Choroid plexus epithelial cell (primary cell): ENCODE measurements at places on chromosomes 1 and 21.

- no peak for DNase-seq
Observed at GRCh38 chr1:226414098-226414698, 6.3 kb upstream of the PARP1 start.

- peak; percentile 98 for DNase-seq
Observed at GRCh38 chr1:79323239-79324025, 316.9 kb upstream of the ADGRL4 start.

GRCh38 chr1:206816390-206817287 lies 44.3 kb upstream of the IL10 start:
- peak; percentile 39 for DNase-seq

DNA sequence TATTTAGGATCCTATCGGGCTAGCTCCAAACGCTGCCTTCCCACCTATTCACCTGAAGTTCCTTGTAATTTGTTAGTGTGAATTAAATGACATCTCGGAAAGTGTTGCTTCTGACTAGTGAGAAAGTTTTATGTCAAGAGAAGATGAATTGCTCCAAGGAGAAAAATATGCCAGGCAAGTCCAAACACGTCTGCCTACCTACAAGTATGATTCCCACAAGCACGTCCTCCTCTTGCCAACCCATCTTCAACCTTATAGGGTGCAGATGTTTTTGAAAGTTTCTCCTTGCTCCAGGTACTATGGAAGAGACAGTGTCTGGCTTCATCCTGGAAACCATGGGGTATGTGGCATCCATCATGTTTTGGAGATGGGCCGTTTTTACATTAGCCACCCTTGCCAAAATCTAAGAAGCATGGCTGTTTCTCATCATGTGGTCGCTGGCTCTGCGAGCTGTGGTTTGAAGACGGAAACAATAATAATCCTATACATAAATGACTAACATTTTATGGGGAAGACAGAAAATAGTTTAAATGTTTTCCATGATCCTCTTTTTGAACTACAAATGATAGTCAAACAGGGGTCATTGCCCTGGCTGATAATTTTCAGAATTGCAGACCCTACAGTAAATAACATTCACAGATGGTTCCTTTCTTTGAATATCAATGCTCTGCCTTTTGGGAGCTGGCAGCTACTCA lies 505.8 kb downstream of the SMYD3 start:
- peak; percentile 81 for DNase-seq

GRCh38 chr1:186289943-186290545 lies 85.0 kb downstream of the TPR start:
- DNase-seq = no peak

GRCh38 chr21:35528116-35529042 lies 479.3 kb upstream of the RUNX1 start:
- peak; percentile 19 for DNase-seq

DNA sequence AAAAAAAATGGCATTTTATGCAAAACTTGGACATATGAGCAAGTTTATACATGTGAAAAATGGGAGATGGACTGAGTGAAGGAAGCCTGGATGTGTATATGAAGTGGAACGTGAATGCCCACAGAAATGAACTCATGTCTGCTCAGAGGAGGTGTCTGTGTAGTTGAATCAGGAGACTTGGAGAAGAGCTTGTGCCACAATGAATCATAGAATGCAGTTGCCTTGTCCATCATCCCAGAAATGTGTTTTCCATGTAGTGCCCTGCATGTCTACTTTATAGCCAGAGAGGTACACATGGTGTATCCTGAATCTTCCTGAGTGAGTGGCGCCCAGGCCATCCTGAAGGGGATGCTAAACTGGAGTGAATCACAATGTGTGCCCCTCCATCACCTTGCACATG lies 2.6 kb upstream of the ILDR2 start:
- DNase-seq = no peak

DNA sequence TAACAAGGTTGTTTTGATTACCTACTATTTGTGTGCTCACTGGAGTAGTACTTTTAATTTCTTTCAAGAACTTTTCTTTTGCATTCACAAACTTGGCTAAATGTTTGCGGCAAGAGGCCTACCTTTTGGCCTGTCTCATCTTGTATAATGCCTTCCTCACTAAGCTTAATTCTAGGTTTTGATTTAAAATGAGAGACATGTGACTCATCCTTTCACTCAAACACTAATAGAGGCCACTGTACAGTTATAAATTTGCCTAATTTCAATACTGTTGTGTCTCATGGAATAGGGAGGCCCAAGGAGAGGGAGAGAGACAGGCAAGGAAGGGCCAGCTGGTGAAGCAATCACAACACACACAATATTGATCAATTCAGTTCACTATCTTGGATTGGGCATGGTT lies 66.1 kb downstream of the ZNF644 start:
- no peak for DNase-seq

DNA sequence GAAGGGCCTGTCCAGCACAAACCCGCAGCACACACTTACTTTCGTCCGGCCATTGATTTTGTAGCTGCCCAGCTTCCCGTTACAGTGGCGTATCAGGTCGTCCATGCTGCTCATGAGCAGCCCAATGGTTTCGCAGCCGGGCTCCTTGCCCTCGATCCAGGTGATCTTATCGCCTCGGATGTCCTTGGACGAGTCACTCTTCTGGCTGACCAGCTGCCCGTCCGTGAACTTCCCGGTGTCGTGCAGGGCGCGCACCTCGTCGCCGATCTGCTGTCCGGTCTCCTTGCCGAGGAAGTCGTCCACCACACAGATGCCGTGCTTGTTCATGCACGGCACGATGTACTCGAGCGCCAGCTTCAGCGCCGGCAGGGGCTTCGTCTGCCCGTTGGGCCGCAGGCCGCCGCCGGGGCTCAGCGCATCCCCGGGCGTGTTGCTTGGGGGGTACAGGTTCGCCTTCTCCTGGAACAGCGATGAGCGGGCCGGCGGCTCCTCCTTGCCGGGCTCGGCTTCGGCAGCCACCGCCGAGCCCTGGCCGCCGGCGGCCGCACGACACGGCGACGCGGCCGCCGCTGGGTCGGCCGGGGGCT lies 1.0 kb downstream of the EGLN1 start:
- peak; percentile 63 for DNase-seq

DNA sequence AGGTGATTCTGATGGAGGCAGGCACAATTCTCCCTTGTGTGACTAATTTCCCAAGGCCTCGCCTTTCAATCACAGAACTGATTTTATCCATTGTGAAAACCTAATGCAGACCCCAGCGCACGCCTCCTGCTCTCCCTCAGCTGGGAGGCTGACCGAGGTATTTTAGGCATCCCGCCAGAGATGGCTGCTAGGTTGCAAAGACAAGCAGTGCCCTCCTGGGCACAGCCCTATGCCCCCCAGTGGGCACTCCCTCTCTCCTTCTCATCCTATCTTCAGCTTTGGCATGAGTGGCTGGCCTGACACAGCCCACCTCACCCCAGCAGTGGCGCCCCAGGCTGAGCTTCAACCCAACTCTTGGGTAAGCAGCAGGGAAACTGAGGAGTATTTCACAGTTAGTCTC lies 24.2 kb upstream of the ZNF648 start:
- DNase-seq = no peak

DNA sequence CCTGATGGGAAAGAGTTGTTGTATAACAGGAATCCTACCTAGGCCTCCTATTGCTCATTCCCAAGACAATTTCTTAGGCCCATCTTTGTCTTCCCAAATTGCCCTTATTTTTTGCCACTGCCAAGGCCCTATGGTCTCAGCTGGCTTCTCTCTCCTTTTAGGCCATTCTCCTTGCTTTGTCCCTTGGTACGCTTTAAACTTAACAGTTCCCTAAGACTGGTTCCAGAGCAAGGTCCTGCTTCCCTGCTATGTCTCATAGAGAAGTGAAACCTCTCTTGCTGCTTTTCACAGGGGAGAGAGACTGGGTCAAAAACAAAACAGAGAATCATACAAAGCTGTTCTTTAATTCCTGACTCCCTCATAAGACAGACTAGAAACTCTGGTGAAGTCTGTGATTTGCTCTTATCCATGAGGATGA lies 77.1 kb downstream of the XCL2 start:
- no peak for DNase-seq

DNA sequence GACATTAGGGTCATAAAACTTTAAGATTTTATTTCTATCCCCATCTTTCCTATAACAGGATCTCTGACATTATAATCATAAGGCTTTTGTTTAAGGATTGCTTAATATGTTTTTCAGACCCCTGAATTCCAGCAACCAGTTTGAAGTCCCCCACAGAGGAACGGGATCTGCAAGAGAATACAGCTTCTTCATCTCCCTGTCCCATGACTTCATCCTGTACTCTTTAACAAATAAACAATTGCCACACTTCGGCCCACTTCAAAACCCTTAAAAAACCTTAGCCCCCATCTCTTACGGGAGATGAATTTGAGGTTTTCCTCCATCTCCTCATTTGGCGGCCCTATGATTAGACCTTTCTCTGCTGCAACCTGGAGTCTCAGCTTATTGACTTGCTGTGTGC lies 35.8 kb downstream of the TESK2 start:
- peak; percentile 26 for DNase-seq

DNA sequence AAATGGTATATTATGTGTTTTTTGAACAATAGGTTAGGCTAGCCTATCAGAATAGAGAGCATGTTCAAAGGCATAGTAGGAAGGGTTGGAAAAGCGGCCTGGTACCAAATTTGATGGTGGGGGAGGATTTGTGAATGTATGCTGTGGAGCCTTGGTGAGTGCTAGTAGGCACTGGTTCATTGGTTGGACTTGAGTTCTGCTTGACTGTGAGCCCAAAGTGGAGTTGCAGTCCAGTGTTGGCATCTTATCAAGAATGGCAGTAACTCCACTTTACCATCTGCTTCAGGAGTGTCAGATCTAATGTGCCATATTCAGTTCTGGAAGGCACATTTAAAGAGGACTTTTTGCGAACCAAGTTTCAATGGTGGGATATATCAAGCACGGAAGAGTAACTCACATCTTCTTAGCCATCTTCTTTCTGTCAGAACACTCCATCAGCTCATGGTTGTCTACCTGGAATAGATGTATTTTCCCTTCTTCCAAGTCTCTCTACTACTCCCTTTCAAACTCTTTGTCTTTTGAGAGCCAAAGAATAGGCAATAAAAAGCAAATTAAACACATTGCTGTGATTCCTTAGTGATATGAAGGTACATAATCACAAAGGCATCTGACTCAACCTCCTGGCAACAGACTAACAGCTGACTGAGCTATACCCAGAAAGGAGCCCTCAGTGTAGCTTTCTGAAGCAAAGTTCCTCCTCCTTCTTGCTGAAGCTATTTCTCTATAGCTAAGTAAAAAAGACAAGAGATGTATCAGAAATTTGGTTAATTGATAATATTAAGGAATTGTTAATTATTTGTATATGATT lies 21.7 kb downstream of the LRRC8B start:
- DNase-seq = peak; percentile 66

GRCh38 chr21:17793246-17794123 lies 25.7 kb downstream of the C21orf91 start:
- peak; percentile 59 for DNase-seq

GRCh38 chr1:219124163-219124562 lies 49.5 kb upstream of the LYPLAL1 start:
- peak; percentile 37 for DNase-seq

- no peak for DNase-seq
Observed at GRCh38 chr21:42554251-42554961, 40.8 kb downstream of the SLC37A1 start.

DNA sequence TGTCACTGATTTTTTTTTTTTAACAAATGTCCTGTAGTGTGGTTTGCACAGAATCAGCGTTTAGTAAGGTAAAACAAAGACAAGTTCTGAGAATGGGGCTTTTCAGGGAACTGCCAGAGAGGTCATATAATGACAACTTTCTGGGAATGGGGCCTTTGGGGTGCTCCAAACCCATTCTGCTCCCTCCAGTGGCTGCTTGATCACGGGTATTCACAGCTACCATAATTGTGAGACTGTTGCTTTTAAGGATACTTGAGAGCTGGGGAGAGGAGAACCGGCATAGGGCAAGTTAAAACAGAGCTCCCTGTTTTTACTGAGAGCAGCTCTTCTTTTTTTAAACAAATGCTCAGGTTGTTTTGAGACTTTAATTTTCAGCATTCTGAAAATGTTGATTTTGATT lies 48.2 kb downstream of the CYP2J2 start:
- DNase-seq = no peak
